ENCODE measurements at places on chromosomes 6 and 20. TPM values are rescaled to one million over a fixed set of nuclear protein-coding genes. Genes with fewer than 3 reads are reported as not detected.

DNA sequence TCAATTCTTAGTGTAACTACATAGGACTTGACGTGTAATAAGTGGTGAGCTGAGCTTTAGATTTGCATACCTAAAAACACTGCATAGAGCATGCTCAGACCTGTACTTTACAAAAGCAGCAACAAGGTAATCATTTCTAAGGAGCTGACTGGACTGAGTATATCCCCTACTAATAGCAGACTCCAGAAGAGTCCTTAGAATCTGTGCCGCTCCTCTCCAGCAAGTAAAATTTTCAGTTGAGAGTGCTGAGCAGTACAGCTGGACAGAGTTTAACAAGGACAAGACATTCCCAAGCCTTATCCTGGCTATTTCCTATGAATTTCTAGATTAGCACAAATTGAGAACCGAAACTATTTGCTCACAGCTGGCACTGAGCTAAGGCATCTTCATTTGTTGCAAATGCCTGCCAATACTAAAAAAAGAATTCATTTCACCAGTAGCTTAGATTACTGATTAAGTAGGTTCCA lies 26.1 kb upstream of the KLHL31 start:
- no peak for DNase-seq

GRCh38 chr6:107185391-107185970 lies 70.2 kb upstream of the BEND3 start:
- DNase-seq = no peak

The GLO1 gene
- 199 TPM for total RNA-seq

DNA sequence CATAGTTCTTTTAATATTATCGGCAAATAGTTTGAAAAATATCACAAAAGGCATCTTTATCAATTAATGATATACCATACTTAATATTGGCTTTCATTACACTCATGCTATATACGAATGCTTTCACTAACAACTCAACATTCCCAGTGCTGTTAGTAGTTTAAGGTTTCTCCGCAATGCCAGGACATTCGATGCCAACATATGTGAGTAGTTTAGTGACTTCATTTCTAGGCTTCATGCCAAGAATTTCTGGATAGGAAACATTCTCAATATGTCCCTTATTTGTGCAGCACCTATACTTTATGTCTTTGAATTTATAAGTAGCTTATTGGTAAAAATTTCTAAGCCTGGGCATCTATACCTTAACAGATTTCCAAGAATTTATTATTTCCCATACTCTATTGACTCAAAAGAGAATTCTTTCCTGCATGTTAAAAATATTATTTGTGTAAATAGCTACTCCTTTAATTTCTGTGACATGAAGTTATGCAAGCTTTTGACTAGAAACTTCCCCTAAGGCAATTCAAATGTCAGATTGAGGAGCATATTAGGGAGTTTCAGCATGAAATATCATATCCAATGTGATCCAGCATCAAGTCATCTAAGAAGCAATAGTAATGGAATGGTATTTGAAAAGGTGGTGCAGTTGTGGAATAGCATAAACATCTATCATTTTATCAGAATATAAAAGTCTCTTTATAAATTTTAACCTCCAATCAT lies 236.0 kb upstream of the STXBP5 start:
- DNase-seq = no peak

The NEURL2 gene
- 4.3 TPM for total RNA-seq

The FILIP1 gene
- total RNA-seq = 0.15 TPM

DNA sequence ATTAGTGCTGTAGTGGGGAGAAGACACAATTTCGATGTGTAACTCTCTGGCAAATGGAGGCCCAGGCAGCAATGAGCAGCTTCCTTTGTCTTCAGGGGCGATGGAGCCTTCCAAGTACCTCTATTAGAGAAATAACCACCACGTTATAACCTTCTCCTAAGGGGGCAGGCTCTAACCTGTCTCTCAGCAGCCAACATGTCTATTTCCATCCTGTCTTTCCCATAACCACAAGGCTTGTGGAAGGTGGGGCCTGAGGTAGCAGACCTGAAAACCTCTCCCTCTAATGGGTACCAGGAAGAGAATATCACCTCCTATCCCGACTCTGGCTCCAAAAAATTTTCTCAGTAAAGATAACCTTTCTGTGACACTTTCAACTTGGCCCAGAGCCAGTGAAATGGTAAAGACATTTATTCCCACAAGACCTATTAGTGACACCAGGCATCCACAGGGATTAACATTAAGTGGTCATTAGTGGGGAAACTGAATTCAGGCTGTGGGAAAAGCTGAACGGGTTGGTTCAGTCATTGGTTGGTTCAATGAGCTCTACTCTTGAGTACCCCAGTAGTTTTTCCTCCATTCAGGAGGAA lies 4.0 kb downstream of the PEX6 start:
- DNase-seq = no peak

DNA sequence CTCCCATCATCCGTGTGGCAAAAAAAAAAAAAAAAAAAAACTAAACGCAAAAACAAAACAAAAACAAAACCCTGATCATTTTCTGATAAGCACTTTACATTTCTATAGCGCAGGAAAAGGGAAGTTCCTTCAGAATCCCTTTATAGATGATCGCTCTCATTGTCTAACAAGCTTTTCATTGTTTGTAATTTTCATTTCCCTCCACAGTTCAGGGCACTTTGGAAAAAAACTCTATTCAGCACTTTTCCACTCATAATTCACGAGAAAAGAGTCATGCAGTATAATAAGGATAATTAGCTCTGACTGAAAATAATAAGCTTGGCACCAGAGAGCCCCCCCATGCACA lies 89.4 kb upstream of the ATXN1 start:
- no peak for DNase-seq

The CGA gene
- total RNA-seq = not detected

GRCh38 chr6:108644252-108644651 lies 83.5 kb downstream of the FOXO3 start:
- no peak for DNase-seq

DNA sequence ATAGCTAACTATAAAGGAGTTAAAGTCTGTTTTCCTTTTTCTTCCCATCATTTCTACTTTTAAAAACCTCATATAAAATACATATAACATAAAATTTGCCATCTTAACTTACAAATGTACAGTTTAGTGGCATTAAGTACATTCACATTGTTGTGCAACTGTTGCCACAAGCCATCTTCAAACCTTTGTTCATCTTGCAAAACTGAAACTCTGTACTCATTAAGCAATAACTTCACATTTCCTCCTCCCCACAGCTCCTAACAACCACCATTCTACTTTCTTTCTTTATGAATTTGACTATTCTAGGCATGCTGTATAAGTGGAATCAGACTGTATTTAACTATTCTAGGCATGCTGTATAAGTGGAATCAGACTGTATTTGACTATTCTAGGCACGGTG lies 4.5 kb downstream of the CCDC170 start:
- DNase-seq = no peak

- DNase-seq = no peak
Measured at GRCh38 chr6:29853245-29853644, 25.6 kb downstream of the HLA-G start.

The TRERF1 gene
- 30.2 TPM for total RNA-seq

The HLA-DQA1 gene
- total RNA-seq = 216 TPM

The AKAP12 gene
- total RNA-seq = not detected

The SIGLEC1 gene
- total RNA-seq = not detected

GRCh38 chr20:24522452-24523330 lies 53.3 kb downstream of the SYNDIG1 start:
- no peak for DNase-seq

The MOCS1 gene
- not detected for total RNA-seq

The DCDC2 gene
- total RNA-seq = 0.11 TPM

The COX7A2 gene
- total RNA-seq = 346 TPM

The TBX18 gene
- not detected for total RNA-seq

All from Karpas-422 (cell line).